ENCODE measurements at places on chromosomes 11 and 22. TPM values are rescaled to one million over a fixed set of nuclear protein-coding genes. Genes with fewer than 3 reads are reported as not detected.
A peak's percentile ranks its signal among the peaks of the same experiment; 100 is the strongest.

DNA sequence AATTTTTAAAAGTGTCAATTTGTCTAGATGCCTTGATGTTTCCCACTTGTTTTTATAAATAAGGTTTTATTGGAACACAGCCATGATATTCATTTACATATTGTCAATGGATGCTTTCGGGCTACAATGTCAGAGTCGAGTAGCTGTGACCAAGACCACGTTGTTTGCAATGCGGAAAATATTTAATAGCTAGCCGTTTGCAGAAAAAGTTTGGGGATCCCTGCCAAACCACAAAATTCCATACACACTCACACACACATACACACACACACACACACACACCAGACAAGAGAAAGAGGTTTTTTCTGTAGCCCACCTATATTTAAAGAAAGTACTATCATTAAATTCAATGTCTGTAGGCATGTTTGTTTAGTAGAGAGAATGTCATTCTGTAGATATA is 58.3 kb downstream of the TYR start:
- no peak for DNase-seq

The BTG4 gene
- not detected for total RNA-seq

DNA sequence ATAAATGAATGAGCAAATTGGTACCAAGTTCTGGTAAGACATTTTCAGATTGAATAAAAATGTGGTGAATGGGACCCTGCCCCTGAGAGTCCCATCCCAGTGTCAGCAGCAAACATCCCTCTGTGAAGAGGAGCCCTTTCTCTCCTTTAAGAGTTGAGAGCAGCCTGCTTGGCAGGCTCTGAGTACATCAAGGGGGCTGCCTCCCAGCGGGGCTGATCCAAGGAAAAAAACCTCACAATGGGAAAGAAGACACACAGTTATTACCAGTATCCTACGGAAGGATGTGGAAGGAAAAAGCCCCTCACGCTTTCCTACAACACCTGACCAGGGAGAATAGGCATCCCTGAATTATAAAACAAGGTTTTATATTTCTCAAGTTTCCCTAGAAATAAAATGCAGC is 293.8 kb upstream of the B3GAT1 start:
- no peak for DNase-seq

DNA sequence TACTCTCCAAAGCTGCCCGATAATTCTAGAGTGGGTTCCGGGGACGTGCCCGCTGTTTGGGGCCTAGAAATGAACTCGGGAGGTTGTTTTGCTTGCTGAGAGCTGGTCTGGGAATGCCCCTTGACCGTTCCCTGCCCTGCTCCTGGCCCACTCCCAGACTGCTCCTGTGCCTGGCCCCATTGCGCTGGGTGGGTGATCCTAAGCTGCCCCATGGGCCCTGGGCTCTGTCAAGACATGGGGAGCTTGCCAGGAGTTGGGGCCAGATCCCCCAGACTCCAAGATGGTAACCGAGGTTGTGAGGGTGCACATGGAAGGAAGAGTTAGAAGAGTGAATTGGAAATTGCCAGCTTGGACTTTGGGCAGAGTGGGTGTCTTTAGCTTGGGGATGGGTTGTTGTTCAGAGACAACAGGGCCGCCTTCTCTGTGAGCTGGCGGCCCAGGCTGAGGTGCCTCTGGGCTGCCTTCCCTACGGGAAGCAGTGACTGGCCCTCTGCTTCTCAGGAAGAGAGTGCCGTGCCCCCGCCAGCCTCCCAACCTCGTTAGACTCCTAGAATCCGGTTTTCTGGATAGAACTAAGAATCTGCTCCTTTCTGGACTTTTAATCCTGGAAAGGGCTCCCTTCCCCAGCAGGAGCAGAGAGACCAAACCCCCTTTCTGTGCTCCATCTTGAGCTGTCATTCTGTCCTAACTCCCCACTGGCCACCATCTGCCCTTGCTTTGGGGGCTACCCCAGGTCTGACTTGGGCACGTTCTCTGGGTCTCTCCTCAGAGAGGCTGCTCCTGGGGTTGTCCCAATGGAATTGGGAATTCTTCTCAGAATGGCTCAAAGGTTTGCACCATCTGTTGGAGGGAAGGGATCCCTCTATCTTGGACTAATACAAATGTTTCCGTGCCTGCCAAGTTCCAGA is 1.8 kb downstream of the ST3GAL4 start:
- DNase-seq: no peak

- DNase-seq: no peak
Observed at GRCh38 chr11:2526808-2527381, 82.1 kb downstream of the KCNQ1 start.

DNA sequence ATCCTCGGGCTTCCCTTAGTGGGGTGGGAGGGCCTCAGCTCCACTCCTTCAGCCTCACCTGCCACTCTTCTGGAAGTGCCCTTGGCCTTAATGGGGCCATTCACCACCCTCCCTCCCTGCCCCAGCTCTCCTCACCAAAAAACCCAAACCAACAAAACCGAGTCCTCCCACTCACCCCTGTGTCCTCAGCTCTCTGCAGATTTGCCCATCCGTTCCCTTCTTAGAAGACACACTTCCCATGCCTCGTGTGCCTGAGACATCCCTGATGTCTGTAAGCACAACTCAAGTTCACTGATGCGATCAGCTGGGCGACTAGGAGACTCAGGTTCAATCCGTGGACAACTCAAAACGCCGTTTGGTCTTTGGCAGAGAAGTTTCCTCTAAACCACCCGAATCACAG is 839.2 kb downstream of the TBC1D22A start:
- DNase-seq: no peak

DNA sequence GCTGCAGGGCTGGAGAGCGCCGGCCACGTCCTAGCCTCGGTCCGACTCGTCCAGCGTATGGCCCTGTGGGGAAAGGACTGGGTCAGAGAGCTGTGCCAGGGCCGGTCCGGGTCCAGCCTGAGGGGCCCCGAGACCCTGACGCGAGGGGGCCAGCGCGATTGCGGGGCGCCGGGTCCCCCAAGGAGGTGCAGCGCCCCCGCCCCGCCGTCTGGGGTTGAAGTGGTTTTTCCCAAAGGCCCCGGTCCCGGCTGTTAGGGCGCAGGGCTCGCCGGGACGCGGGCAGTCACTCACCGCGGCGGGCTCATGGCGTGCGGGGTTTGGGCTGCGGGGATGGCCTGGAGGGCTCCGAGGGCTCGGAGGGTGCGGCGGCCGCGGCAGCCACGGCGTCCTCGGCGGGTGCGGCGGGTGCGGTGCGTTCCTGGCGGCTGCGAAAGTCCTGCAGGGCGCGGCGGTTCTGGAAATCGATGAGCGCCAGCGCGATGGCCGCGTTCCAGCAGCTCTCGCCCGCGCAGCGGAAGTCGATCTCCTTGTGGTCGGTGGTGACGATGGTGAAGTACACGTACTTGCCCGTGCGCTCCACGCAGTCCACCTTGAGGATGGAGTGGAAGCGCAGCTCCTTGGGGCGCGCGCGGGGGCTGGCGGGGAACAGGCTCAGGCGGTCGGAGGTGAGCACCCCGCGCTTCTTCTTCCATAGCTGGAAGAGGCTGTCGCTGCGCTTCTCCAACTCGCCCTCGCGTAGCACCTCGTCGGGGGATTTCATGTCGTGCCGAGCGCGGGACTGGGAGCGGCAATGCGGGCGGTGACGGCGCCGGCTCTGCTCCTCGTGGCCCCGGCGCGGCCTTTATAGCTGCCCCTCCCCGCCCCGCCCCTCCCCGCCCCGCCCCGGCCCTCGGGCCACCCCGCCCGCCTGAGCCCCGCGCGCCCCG is at the start of gene PHLDA2:
Gene PHLDA2 (minus strand): TSS at position 816 of the 926 bp plus-strand sequence. CDS start 56 bp downstream, at position 760.
- peak; percentile 52 for DNase-seq

GRCh38 chr22:29733362-29734201 is 13.8 kb downstream of the CABP7 start:
- DNase-seq: peak; percentile 27

The OR52W1 gene
- total RNA-seq: not detected

GRCh38 chr22:37330200-37331033 is 48.1 kb downstream of the CYTH4 start:
- peak; percentile 90 for DNase-seq

- DNase-seq: no peak
Observed at GRCh38 chr11:3124821-3125220, 40.3 kb downstream of the OSBPL5 start.

The HBD gene
- total RNA-seq: not detected

The CEND1 gene
- total RNA-seq: 7.6 TPM

DNA sequence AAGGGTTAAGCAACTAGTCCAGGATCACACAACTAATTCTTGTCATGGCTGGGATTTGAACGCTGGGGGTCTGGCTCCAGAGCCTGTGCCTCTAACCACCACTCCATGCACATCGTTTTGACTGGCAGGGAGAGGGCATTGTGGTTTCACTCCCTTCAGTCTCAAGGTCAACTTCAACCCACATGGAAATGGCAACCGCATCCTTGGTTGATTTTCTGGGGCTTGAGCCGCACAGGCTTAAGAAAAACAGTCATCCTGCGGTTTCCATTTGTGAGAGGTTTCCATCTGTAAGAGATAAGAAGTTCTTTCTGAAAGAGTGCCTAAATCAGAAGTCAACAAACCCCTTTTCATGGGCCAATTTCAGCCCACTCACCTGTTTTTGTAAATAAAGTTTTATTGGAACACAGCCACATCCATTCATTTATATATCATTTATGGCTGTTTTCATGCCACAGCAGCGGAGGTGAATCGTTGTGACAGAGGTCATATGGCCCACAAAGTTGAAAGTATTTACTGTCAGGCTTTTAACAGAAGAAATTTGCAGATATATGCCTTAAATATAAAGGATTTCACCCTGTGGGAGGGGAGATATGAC is 65.7 kb downstream of the SGSM1 start:
- no peak for DNase-seq

- no peak for DNase-seq
Observed at GRCh38 chr22:46424496-46424895, 89.0 kb downstream of the TRMU start.

GRCh38 chr11:59175091-59175501 is 3.2 kb downstream of the DTX4 start:
- no peak for DNase-seq

GRCh38 chr11:34685864-34686263 is 65.0 kb downstream of the EHF start:
- no peak for DNase-seq

DNA sequence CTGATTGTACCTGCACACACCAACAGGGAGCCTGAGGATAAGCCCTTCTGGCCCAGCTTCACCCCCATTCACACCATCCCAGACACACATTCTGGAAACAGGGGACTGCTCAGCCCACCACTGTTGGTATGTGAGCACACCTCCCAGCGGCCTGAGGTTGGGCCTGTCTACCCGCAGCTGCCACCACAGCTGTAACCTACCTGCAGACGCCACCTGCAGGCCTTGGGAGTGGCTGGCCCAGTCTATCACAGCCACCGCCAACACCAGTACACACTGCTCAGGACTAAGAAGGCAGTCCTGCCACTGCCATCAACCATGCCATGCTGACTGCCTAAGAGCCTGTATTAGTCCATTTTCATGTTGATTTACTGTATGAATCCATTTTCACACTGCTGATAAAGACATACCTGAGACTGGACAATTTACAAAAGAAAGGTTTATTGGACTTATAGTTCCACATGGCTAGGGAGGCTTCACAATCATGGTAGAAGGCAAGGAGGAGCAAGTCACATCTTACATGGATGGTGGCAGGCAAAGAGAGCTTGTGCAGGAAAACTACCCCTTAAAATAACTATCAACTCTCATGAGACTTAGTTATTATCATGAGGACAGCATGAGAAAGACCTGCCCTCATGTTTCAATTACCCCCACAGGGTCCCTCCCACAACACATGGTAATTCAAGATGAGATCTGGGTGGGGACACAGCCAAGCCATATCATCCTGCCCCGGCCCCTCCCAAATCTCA is 30.6 kb downstream of the RSF1 start:
- no peak for DNase-seq

DNA sequence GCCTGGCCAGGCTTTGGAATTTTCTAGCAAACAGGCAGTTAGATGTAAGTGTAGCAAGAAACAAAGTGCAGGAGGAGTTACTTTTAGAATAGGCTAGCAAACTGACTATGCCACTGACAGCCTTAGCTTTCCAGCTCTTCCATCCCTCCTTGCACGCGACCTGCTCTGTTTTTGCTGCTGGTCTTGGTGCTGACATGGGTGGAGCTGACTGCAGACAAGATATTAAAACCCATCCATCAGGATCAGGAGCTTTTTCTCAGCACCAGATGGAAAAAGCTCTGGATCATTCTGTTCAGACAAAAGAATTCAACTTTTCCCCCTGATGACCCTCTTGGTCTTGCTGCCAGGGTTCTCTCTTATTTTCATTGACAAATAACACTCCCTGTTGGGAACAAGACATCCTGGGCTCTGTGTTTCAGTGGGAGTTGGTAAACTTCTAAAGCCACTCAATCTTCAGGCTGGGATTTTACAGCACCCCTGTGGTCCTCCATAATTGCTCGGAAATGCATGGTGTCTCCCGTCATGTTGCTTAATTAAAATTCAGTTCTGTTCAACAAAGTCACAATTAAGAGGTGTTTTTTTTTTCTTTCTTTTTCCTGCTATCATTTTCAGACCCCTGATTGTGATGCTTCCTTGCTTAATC is 240.0 kb upstream of the LARGE1 start:
- peak; percentile 14 for DNase-seq

The ACRV1 gene
- not detected for total RNA-seq

DNA sequence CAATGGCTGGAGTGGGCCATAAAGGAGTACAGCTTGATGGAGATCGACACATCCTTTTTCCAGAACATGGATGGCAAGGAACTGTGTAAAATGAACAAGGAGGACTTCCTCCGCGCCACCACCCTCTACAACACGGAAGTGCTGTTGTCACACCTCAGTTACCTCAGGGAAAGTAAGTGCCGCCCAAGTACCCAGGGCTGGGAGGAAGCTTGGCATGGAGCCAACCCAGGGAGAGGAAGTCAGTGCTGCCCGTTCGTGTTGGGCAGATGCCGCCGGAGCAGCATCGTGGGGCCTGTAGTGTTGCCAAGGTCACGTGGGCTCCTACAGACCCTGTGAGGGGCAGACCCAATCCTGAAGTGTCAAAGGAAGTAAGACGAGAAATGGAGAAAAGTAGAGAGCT is 78.9 kb downstream of the FLI1 start:
- DNase-seq: no peak

DNA sequence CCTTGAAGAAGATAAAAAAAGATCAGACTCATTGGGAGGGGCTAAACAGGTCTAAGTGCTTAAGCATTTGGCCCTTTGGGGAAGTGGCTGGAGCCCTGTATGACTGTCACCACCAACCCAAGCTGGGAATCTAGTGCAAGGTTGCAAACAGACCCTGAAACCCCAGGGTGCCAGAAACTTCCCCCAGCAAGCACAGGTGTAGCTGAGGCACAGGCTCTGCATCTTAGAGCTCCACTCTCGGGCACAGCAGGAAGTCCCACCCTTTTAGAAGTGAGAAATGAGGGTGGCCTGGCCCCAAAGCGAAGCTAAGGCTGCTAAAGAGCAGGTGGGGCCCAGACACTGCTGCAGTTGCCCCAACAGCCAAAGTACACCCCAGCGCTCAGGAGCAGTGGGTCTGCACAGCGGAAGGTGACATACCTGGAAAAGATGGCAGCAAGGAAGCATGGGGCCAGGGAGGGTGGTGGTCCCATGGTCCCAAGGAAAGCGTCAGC is 5.8 kb upstream of the KDM2A start:
- DNase-seq: no peak

The FREY1 gene
- total RNA-seq: 2.7 TPM

GRCh38 chr11:71451596-71452198 is 1.3 kb upstream of the NADSYN1 start:
- DNase-seq: peak; percentile 50

Measured in cardiac muscle cell (in vitro differentiated cells and primary cell).